ENCODE measurements at places on chromosomes 12 and 14.

GRCh38 chr14:61343471-61343870 is 22.1 kb downstream of the PRKCH start:
- no peak for DNase-seq

DNA sequence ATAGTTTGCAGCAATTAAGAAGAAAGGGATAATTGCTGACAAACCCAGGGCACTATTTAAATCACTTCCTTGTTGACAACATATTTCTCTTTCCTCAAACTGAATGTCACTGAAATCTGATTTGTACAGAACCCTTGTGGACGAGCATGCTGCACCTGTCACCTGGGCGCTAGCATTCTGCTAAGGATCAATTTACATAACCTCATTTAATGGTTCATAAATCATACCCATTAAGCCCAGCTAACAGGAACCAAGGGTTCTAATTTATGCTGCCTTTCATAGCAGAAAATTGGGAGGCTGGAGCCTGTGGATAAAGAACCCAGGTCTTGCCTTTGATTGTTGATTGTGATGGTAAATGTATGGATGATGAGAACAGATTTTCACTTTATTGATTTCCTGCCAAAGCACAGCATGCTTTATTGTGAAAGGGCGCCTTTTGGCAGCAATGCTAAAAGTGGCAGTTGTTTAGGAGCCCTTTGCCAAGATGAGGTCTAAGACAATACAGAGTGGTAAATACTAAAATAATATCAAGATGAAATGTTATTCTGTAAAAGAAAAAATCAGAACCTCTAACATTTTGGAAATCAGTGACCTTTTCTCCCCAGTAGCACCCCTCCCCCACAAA is 95.4 kb downstream of the NKX2-1 start:
- DNase-seq, result no peak

DNA sequence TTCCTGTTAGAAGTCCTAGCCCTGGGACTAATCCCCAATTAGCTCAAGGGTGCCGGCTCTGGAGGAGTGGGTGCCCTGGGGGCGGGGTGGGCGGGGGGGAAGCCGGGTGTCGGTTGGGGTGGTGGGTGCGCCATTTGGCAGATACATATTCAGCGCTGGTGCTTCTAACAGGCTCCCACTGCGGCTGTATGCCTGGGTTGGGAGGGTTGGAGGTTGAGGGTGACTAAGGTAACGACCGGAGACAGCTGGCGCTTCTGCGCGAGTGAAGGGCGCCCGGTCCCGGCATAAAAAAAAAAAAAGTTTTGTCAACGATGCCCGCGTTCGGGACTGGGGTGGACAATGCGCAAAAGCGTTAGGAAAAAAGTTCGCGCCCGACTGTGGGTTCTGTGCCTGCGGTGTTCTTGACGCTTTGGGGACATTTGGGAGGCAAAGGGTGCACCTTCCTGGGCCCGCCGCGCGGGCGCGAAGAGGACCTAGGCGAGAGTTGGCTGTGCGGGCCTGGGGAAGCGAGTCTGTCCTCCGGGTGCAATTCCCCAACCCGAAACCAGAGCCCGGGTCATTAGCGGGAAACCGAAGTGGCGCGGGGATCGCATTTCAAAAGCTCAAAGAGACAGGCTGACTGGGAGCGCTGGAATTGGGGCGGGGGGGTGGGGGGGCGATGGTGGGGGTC is 19.2 kb downstream of the TBX3 start:
- DNase-seq, result no peak

DNA sequence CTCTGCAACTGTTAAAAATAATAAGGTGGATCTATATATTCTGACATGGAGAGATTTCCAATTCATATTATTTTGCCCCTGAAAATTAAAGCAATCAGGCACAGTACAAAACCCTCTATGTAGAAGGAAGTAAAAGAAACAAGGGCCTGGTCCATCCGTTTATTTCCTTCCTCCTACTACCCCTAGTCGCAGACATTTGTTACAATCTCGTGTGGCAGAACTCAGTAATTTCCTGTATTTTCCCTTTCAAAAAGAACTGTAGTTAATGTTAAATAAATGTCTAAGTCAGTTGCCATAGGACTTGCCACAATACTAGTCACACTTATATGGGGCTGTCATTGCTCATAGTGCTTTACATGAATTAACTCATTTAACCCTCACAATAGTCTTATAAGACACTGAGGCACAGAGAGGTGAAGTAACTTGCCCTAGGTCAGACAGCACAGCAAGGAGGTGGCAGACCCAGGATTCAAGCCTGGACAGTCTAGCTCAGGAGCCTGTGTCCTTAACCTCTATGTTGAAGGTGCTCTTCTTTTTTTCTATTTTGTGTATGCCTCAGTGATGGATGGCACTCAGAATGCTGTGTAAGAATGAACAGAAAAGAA is 24.2 kb downstream of the NINJ2 start:
- no peak for DNase-seq

DNA sequence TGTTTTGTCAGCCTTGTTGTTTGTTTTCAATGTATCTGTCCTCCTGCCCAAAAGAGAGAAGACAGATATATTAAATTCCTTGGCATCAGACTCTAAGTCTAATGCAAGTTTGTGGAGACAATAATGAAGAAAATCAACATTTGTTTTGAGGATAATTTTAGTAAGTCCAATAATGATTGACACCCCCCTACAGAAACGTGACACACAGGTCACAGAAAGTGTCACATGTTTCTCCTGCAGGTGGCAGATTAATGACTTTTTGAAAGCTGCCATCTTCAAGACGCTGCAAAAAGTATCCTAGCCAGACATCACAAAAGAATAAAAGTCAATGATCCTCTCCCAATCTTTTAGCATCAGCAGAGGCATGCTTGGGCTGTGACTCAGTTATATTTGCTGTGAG is 378.8 kb upstream of the TMPO start:
- DNase-seq, result no peak

DNA sequence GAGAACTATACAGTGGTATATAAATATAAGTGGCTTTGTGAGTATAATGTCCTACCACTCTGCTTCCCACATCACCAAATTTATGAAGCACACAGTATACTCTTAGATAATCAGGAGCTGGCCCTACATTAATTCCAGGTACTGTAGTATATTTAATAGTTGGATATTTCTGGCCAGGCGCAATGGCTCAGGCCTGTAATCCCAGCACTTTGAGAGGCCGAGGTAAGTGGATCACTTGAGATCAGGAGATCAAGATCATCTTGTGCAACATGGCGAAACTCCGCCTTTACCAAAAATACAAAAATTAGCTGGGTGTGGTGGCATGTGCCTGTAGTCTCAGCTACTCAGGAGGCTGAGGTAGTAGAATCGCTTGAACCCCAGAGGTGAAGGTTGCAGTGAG is 104.0 kb downstream of the FOXA1 start:
- DNase-seq, result no peak

- DNase-seq, result no peak
These were observed 712 bp upstream of the FZD10 start for GRCh38 chr12:130161261-130162243.

GRCh38 chr12:128745772-128746689 is 77.7 kb downstream of the SLC15A4 start:
- no peak for DNase-seq

DNA sequence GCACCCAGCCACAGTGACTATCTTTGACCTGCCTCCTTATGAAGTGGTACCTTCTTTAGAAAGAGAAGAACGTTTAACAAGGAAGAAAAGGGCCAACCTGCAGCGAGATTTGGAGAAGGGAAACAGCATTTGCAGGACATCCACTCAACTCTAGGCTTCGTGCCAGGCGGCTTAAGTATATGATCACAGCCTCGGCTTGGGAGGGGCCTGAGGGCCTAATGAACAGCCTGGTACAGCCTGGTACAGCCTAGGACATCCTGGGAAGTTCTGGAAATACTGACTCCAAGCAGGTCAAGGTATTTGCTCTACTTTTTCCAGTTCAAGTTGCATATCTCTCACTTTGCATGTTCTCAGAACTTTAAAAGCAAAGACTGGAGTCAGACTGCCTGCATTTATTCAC is 16.1 kb downstream of the HCAR2 start:
- no peak for DNase-seq

DNA sequence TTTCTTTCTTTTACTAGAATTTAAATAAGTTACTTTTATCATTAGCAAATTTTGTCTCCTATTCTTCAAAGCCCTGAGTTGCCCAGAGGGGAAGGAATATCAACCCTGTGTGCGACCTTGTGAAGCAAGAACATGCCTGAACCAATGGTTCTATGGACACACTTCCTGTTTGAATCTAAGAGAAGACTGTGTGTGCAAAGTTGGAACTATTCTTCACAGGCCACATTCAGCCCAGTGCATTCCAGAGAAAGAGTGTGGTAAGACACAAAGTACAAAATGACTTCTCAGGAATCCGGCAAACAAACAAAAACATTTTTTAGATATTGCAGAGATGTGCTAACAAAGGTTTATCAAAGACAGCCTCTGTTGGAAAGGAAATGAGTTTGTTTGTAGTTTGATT is 90.8 kb upstream of the PTPRQ start:
- DNase-seq, result no peak

GRCh38 chr14:25009891-25010290 is 40.1 kb downstream of the STXBP6 start:
- no peak for DNase-seq

GRCh38 chr14:33511851-33512640 is 438.8 kb downstream of the EGLN3 start:
- no peak for DNase-seq

GRCh38 chr14:73339846-73340595 is 102.7 kb downstream of the PAPLN start:
- no peak for DNase-seq
